ENCODE measurements at places on chromosomes 3 and 15.

- no peak for DNase-seq
Measured at GRCh38 chr15:73338058-73338457, 30.7 kb downstream of the HCN4 start.

GRCh38 chr15:79308874-79309273, 2.0 kb upstream of the TMED3 start:
- DNase-seq, result no peak

DNA sequence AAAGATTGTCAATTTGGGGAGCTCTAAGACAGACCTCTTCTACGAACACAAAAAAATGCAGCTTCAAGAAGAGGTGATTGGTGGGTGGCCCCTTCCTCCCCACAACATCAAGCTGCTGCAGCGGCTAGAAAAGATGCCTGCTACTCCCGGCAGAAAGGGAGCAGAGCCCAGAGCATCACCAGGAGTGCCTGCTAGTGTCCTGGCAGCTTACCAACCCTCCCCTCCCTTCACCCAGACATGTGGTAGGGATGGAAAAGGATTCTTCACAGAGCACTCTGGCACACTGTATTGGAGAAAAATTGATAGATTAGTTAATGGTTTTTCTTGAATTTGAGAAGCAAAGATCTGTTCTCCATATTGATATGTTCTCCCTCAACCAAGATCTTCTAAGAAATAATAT, 10.8 kb downstream of the IP6K1 start:
- no peak for DNase-seq

GRCh38 chr3:129756871-129757270, 136.6 kb downstream of the TMCC1 start:
- no peak for DNase-seq

DNA sequence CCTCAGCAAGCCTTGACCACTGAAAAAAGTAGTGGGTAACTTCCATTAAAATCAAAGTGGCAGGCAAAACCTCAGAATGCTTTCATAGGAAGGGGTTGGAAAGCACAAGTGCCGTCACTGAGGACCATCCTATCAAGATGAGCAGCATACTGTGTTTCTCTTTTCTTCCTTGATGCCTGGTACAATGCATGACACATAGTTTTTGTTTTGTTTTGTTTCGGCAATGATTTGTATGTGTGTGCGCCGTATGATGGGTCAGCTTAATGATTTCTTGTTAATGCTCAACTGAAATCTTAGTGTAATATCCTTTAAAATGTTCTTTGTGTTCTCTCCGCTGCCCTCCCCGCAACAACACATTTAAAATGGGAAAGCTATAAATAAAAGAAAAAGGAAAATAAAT, 476.4 kb upstream of the KCNMB2 start:
- DNase-seq, result no peak

DNA sequence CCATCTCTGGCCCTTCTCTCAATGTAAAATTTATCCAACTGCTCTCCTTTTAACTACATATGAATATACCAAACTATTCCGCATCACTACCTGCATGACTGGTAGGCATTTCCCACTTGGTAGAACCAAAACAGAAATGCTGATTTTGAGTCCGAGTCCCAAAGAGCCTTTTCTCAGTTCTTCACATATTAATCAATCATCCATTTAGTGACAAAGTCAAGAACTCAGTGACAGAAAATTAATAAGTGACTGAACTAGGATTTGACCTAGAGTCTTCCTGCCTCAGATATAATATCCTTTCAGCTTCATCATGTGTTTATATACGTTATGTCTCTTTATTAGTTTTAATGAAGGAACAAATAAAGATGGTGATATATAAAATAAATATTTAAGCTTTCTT, 700.6 kb upstream of the GOLIM4 start:
- DNase-seq, result no peak

- no peak for DNase-seq
Measured at GRCh38 chr15:91165850-91166249, 65.8 kb downstream of the SV2B start.

DNA sequence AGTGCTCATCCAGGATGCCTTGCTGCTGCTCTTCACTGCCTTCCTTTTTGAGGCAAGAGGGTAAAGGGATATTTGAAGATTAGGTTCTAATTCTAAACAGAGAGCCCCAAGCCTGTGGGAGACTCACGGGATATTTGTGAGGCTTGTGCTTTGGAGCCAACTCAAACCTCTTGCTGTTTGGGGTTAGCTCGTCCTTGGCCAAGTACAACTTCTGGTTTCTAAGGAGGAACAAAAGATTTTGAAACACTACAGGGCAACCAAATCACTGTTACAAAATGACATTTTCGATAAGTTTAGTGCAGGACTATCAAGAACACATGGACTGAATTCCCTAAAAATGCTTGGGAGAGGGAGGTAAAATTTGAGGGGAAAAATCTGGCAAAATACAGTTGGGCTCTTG, 190.2 kb downstream of the RORA start:
- no peak for DNase-seq

GRCh38 chr3:151093905-151094304, 8.4 kb downstream of the MED12L start:
- no peak for DNase-seq

DNA sequence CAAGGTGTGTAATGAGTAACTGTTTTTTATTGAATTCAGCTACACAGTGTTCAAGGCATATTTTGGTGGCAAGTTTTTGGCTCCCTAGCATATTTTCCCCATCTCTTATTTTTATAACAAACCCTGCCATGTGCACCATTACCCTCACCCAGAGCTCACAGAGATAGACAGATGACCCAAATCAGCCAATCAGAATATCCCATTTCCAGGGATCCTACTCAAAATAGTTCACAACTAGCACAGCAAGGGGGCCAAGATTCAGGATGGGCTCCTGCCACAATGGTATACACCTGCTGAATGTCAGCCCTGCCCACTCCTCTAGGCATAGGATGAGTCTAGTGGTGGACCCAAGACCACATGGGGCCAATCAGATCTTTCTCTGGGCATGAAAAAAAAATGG, 78.8 kb upstream of the SETMAR start:
- no peak for DNase-seq

GRCh38 chr3:159831466-159831865, 157.2 kb upstream of the IL12A start:
- no peak for DNase-seq

DNA sequence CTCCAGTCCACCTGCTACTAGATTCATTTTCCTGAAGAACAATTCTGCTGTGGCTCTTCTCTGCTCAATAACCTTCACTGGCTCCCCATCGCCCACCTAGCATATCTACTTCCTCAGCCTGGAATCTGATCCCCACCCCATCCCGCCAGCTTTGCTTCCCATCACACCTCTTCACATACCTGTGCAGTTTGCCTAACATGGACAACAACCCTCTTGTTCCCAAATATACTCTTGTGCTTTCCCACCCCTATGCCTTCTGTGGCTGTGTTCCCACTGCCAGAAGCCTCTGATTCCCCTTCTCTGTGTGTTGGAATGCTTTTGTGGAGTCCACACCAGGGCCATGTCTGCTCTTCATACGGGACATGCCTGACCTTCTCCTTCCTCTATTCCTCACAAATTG, 29.5 kb downstream of the CMTM7 start:
- no peak for DNase-seq

GRCh38 chr15:100766243-100767000, 113.2 kb upstream of the ALDH1A3 start:
- DNase-seq, result no peak

DNA sequence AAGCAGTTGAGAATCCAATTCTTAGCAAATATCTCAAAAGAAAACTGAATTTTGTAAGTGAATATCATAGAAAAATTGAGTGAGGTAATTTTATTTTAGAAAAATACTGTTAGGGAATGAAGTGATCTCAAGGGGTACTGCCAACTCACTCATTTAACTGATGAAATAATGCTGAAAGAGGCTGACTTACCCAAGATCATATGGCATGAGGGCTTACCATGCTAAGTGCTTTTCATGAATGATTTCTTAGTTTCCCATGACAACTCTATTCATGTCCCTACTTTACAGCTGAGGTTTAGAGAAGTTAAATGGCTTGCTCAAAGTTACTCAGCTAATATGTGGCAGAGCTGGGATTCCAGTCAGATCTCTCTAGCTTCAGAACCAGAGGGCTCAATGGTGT, 30.6 kb downstream of the CCDC14 start:
- no peak for DNase-seq

DNA sequence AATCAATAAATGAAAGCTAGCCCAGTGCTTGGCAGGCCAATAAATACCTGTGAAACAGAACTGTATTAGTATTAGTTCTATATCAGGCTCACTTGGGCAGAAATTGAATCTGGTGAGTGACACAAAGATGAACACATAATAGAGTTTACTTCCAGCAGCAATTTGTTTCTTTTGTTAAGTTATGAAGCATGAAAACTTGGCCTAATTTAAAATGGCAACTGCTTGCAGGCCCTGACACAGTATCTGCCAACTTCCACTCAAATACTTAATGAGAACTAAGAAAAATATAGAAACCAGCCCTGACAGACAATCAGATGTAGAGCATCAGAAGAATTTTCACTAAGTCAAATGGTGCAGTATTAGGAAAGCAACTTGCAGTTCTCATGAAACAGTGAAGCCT, 37.6 kb upstream of the LRIG1 start:
- no peak for DNase-seq

GRCh38 chr15:40506964-40507571, 36.3 kb downstream of the CHST14 start:
- DNase-seq, result peak; percentile 40

DNA sequence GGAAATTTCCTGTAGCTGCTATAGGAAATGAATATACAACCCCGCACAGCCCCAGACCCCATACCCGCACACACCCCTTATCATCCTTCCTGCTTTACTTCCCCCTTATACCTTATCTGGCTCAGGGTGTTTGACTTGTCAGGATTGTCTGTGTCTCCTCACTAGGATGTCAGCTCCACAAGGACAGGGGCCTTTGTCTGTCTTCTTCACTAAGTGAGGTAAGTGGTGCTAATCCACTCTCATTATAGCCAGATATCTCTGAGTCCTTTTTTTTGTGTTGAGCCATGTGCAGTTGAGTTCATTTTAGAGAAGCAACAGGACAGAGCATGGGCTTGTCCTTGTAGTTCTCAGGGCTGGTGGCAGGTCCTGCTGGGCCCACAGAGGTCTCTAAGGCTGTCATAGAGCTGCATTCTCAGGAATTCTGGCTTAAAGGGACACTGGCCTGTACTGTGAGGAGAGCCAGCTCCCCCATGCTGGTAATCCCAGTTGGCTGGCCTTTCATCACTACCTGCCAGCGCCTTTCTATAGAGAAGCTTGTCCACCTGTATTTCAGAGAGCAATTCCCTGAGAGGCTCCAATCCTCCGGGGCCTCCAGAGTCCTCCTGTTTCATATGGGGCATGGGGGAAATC, 9.0 kb downstream of the KY start:
- DNase-seq, result no peak

- DNase-seq, result no peak
Measured at GRCh38 chr3:116230431-116231020, 214.8 kb downstream of the LSAMP start.

DNA sequence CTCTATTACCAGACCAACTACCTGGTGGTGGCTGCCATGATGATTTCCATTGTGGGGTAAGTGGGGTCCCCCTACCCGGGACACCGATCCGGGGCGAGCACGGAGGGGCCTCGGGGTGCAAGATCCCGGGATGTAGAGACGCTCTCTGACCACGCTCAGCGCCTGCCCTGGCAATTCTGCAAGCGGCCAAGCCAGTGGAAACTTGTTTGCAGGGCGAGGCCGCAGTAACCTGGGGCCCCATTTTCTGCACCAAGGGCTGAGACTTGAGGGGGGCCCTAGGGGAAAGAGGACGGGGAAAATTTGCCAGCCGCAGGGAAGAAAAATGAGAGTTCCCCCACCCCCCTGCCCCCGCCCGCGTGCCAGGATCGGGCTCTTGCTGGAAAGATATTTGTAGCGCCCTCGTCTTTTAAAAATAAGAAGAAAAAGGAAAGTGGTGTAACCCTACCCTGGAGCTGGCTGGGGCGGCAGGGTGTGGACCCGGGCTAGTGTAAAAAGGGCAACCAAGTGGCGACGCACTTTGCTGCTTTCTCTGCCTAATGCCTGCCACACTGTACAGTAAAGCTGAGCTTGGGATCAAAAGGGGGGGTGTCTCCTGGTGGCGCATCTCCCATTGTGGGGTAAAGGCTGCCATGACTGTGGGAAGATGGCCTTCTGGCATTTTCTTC, 563 bp downstream of the ARL6IP5 start:
- no peak for DNase-seq

GRCh38 chr15:67022587-67023105, 42.8 kb upstream of the SMAD3 start:
- no peak for DNase-seq

GRCh38 chr3:162092751-162093150, 596.1 kb downstream of the OTOL1 start:
- DNase-seq, result no peak

DNA sequence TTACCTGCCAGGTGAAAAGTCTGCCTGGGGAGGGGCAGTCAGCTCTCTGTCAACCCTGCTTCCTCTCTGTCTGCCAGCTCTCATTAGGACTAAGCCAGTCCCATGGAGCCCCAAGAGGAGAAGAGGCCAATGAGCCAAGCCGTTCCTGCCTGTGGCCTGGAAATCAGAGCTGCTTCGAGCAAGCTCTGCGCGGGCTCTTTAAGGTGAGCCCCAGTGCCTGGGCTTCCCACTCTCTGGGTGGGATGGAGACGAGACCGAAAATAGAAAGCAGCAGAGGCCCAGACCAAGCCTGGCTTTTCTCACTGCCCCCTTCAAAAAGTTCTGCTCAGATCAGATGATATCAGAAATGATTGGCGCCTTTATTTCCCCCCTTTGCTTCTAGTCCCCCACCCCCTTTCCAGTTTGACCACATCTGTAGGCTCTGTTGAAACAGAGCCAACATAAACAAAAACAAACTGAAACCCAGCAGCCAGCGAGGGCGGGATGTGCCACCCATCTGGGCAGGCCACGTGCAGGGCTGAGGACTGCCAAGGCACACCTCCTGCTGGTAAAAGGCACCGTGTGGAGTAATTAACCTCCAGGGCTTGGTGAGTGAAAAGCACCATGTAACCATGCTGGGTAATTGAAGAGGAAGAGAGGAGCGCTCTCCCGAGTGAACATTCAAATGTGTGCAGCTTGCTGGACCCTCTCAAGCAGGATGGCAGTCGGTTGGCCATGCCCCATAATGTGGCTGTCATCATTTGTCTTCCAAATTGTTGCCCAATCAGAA, 471.0 kb upstream of the PROK2 start:
- peak; percentile 7 for DNase-seq

DNA sequence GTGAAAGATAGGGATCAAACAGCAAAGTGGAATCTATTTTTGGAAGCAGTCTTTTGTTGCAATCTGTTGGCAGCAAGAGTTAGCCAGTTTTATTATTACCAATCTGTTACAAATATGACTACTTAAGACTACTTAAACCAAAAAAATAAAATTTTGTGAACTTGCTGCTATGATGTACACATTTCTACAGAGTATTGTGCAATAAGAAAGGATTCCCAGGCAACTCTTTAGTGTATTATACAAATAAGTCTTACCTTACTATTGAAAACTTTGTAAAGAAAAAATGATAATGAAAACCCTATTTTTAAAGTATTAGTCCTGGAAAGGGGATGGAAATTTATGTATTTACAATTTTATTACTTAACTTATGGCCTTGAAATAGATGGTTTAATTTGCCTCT, 44.7 kb downstream of the CADM2 start:
- DNase-seq, result no peak
